ENCODE measurements at places on chromosomes 11 and 22.
A peak's percentile ranks its signal among the peaks of the same experiment; 100 is the strongest.

DNA sequence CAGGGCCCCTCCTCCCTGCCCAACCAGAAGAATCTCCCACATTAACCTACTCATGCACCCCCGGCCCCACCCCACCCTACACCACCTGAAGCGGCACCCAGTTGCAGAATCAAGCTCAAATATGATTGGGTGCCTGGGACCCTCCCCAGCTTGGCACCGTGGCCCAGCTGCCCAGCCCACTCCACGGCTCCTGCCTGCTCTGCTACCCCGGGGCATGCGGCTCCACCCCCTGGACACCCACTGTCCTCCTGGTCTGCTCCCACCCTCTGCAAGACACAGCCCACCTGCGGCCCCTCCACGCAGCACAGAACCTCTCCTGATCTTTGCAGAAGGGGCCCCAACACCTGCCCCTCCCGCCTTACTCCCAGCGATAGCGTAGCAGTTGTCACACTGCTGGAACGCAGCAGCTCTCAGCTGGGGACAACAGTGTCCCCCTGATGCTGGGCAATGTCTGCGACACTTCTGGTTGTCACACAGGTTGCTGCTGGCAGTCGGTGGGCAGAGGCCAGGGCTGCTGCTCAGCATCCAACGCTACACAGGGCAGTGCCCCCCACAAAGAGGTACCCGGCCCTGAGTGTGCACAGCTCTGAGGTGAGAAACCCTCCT lies 32.0 kb upstream of the TESMIN start:
- no peak for DNase-seq

- DNase-seq = no peak
Measured at GRCh38 chr11:116507849-116508695, 264.7 kb downstream of the BUD13 start.

DNA sequence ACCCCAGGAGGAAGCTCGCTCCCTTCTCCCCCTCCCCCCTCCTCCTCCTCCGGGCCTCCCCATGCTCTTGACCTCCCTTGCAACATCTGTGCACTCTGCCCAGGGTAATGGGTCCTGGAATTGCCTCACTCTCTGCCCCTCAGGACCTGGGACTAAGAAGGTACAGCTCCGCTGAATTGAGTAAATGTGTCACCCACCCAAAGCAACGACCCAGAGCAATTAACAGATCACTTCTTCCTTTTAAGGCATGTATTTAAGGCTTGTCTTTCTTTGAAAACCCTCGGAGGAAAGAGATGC lies 15.1 kb downstream of the GDPD5 start:
- no peak for DNase-seq

DNA sequence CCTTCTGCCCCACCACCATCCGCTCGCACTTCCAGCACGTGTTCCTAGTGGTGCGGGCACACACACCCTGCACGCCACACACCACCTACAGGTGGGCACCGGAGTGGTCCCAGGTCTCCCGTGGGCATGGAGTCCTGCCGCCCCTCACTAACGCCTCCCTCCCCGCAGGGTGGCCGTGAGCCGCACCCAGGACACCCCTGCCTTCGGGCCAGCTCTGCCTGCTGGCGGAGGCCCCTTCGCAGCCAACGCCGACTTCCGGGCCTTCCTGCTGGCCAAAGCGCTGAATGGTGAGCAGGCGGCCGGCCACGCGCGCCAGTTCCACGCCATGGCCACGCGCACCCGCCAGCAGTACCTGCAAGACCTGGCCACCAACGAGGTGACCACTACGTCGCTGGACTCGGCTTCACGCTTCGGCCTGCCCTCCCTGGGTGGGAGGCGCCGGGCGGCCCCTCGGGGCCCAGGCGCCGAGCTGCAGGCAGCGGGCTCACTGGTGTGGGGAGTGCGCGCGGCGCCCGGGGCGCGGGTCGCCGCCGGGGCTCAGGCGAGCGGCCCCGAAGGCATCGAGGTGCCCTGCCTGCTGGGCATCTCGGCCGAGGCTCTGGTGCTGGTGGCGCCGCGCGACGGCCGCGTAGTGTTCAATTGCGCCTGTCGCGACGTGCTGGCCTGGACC lies 8.5 kb downstream of the SIPA1 start:
- no peak for DNase-seq

- DNase-seq = no peak
Measured at GRCh38 chr11:46682773-46683752, 17.4 kb downstream of the ARHGAP1 start.

DNA sequence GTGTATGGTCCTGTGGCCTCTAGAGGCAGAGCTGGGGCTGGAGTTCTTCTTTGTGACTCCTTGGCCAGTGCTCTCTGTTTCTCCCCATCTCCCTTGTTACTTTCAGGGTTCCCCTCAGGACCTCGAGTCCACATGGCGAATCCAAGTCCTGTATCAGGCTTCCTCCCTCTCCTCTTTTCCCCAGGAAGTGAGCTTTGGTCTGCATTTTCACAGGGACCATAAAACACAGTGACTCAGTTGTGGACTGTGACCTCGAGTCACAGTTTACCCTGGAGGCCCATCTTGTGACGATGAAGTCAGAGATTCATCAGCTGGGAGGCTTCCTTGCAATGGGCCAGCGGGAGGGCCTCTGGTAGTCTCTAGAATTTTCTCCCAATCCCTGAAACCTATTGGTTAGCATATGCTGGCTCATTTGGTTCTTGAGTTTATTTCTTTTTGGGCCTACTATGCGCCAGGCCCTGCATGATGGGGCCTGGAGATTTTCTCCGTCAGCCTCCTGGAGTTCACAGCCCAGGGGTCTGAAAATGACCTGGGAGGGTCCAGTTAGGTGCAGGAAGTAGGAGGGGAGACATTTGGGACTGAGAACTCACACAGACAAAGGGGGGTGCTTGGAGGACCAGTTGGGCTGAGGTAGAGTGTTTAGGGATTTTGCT lies 100.8 kb downstream of the KIAA1671 start:
- no peak for DNase-seq

- no peak for DNase-seq
Measured at GRCh38 chr11:1300121-1300520, 9.3 kb downstream of the TOLLIP start.

- no peak for DNase-seq
Measured at GRCh38 chr22:46815132-46815531, 52.7 kb downstream of the TBC1D22A start.

DNA sequence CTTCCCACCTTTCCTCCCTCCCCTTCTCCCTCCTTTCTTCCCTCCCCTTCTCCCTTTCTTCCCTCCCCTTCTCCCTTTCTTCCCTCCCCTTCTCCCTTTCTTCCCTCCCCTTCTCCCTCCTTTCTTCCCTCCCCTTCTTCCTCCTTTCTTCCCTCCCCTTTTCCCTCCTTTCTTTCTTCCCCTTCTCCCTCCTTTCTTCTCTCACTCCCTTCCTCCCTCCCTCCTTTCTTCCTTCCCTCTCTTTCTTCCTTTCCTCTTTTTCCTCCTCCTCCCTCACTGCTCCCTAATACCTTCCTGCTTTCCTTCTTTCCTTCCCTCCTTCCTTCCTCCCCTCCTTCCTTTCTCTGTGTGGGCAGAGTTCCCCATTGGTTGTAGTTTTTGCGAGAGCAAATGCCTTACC lies 76.1 kb downstream of the PGR start:
- DNase-seq = no peak

GRCh38 chr11:61155741-61156140 lies 5.5 kb downstream of the VPS37C start:
- DNase-seq = no peak

- no peak for DNase-seq
Measured at GRCh38 chr11:104695065-104695463, 203.2 kb downstream of the CASP12 start.

DNA sequence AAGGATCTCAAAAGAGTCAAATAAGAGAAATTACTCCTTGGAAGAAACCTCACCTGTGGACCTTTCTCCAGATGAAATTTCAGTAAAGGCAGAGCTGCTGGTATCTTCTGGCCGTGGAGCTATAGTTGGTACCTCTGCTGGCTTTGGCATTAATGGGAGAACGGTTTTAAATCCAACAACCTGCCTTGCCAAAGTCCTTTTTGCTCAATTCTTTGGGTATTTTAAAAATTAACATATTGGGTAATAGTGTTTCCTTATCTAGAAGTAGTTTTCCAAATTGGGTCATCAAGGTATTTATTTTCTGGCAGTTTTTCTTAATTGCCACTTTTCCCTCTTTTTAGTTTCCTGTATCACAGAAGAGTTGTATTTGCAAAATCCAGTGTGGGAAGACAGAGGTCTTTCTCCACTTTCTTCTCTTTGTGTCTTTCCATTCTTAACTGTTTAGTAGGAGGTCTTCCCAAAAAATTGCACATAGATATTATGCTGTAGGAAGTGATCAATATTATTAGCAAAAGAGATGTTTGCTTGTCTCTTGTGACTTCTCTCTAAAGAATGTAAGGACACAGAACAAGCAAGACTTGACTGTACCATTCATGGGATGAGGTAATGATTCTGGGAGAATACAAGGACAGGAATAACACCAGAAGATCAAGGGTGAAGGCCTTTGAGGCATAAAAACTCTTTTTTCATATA lies at the start of gene SAA4:
SAA4 (minus strand) TSS at position 139 of the 693 bp plus-strand sequence. CDS start 876 bp downstream, outside the sequence.
- no peak for DNase-seq

GRCh38 chr11:5476186-5476819 lies 12.2 kb upstream of the OR52D1 start:
- peak; percentile 52 for DNase-seq

DNA sequence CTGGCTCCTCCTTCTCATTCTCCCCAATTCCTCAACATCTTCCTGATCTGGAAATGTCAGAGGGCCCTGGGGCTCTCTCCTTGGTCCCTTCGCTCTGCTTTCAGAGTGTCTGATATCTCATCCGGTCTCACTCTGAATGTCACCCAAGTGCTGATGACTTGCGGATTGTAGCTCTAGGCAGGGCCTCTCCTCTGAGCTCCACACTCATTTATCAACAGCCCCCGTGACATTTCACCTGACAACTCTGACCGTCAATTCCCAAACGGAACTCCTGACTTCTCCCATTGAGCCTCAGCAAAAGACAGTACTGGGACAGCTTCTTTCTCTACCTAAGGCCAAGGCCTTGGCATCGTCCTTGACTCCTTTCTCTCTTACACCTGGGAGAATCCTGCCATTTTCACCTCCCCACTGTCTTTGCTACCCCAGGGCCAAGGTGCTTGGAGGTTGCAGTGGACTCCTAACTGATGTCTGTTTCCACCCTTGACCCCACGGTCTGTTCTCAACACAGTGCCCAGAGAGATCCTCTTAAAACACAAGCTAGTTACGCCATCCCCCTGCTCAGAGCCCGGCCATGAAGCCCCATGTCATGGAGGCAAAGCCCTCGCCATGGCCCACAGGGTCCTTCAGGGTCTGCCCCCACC lies 57.5 kb upstream of the THY1 start:
- DNase-seq = no peak

GRCh38 chr11:126317756-126318573 lies 14.1 kb downstream of the DCPS start:
- DNase-seq = peak; percentile 47

GRCh38 chr11:128261011-128261421 lies 326.3 kb downstream of the ETS1 start:
- no peak for DNase-seq

GRCh38 chr11:76617553-76618265 lies 52.8 kb downstream of the LRRC32 start:
- DNase-seq = no peak

DNA sequence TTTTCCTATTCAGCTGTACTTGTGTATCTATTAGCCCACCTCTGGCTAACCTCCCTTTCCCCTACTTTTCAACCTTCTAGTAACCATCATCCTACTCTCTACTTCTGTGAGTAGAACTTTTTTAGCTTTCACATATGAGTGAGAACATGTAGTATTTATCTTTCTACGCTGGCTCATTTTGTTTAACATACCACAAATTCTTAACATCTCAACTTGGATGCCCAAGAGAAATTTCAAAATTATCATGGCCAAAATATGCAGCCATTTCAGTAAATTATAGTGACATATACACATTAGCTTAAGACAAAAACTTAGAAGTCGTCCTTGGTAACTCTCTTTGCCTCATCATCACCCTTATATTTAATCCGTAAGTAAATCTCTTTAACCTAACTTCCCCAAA lies 34.7 kb downstream of the LUZP2 start:
- no peak for DNase-seq

DNA sequence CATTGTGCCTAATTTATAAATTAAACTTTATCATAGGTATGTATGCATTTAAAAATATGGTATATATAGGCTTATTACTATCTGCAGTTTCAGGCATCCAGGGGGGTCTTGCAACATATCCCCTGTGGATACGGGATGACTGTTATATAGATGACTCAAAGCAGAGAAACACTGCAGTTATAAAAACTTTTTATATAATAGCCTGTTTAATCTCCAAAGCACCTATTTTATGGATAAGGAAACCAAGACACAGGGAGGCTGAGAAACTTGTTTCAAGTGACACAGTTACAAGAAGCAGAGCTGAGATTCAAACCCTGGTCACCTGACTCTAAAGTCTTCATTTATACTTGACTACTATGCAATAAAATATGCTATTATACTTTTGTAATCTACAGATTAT lies 897.7 kb downstream of the KCNA4 start:
- no peak for DNase-seq

- DNase-seq = no peak
Measured at GRCh38 chr11:11217929-11218628, 135.0 kb downstream of the CSNK2A3 start.
